NCI-H345 (cell line): ENCODE measurements at places on chromosomes 4 and X.

DNA sequence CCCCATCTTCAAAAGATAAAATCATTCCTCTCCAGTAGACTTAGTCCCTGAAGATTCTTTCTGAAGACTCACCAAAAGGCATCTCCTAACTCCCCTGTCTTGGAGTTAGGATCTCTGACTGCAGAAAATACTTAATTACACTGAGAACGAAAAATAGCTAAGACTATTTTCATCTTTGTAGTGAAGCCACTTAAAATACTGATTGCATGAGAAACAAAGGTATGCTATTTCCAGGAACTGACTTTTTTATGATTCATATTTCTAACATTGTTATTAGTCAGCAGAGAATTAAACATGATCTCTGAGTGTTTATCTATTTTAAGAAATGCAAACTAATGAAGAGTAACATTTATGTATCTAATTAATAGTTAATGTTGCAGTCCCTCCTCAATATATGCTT is 71.8 kb upstream of the NR3C2 start:
- DNase-seq: no peak

- DNase-seq: no peak
Measured at GRCh38 chr4:7295911-7296660, 103.7 kb downstream of the SORCS2 start.

GRCh38 chrX:74009041-74009440 is 294.9 kb upstream of the ZCCHC13 start:
- DNase-seq: no peak

- DNase-seq: no peak
Measured at GRCh38 chr4:188611143-188611542, 471.9 kb downstream of the TRIML1 start.

DNA sequence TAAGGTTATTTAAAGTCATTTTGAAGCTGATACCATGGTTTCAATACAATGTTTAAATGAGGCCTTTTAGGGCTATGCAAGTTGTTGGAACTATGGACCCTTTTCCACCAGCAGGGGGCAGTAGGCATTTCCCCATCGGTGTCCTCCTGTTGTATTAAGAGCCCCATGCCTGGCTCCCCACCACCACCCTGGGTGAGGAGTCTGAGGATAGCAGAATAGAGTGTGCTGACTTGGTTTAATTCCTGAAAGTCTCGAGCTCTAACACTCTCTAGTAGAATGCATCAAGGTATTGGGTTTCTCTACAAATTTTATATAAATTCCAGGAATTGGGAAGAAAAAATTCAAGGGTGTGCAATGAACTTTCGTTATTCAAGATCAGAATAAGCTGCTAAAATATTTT is 234.8 kb upstream of the JADE1 start:
- peak; percentile 37 for DNase-seq

- no peak for DNase-seq
Measured at GRCh38 chr4:126221282-126221681, 906.5 kb downstream of the FAT4 start.

DNA sequence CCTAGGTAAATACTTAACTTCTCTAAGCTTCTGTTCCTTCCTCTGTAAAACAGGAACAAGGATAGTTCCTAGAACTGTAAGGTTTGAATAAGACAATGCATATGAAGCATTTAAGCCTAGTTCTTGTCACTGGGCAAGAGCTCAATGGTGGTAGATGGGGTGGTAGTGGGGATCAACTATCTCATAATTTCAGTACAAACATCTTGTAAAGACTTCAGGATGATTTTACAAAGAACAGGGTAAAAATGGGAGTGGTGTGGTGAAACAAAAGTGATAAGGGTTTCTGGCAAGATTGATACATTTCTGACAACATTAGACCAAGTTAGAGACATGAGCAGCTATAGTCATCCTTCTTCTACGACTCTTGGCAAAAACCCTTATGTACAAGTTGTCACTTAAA is 137.8 kb downstream of the SCFD2 start:
- DNase-seq: no peak

DNA sequence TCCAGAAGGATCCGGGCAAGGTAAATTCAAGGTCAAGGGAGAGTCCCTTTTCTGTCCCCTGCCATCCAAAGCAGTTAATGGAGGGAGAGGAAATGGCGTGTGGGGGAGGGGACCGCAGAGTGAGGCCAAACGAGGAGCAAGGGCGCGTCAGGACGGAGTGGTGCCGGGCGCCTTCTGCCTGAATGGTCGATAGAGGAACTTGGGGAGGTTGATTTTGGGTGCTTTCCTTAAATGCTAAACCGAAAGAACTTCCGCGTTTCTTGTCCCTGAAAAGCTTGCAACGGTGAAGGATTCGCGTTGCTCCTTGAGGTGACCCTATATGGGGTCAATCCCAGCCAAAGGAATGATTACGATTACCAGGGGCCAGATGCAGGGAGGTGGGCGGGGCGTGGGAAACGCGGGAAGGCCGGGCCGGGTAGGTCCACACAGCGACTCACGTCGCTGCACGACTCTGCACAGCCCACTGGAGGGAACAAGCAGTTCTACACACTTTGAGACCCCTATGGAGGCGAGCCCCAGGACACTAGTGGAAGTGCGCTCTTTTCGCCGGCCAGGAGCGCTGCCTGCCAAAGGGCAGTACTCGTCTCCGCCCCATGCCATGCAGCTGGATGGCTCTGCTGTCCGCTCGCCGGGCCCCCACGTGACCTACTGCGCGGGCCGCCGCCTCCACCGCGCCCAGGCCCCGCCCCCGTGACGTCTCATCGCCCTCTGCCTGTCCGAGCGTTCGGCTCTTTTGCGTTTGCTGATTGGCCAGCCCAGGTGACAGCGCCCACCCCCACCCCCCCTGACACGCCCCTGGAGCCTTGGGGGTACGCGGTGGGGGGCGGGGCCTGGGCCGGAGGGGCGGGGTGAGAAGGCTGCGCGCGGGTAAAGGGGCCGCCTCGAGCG is 452 bp upstream of the GK start:
- DNase-seq: peak; percentile 91

- peak; percentile 5 for DNase-seq
Measured at GRCh38 chr4:40750461-40751258, 905 bp downstream of the NSUN7 start.

DNA sequence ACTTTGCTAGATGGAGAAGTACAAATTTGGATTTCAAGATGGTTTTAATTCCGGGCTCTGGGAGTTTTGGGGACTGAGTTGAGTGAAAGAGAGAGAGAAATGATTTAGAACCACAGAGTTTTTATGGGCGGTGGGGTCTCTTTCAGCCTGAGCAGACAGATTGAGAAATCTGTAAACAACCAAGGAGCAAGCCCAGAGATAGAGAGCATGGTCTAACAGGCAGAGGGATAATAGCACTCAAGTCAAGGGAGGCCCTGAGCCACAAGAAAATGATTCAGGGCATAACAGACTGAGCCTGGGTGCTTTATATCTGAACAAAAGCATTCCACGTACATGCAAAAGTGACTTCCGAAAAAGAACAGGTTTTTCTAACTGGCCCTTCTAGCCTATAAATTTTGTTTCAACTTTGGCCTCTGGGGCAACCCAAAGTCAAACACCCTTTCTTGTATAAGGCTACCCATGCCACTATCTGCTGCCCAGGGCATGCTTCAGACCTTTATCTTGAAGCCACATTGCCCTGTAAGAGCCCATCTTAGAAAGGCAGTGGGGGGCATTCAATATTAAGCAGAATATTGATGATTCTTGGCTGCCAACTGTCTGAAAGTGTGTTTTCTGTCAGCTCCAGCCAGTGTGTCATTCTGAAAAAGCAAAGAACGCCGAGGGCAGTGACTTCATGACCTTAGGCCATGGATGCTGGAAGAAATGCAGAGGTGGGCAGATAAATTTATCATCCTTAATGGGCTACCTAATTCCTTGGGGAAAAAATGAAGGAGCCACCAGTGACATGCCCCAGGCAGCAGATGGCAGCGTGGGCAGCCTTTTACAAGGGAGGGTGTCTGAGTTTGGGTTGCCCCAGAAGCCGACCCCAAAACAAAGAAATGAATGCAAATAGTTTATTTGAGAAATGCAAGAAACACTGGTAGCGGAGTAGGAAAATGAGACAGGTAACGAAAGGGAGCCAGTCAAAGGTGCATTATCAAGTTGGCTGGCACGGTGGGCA is 637.6 kb downstream of the MID1IP1 start:
- DNase-seq: no peak

- no peak for DNase-seq
Measured at GRCh38 chr4:69849297-69849696, 10.6 kb downstream of the SULT1E1 start.

GRCh38 chrX:119516157-119516702 is 48.0 kb downstream of the SLC25A5 start:
- DNase-seq: peak; percentile 53

- peak; percentile 59 for DNase-seq
Measured at GRCh38 chrX:8738588-8739189, 6.8 kb upstream of the ANOS1 start.

DNA sequence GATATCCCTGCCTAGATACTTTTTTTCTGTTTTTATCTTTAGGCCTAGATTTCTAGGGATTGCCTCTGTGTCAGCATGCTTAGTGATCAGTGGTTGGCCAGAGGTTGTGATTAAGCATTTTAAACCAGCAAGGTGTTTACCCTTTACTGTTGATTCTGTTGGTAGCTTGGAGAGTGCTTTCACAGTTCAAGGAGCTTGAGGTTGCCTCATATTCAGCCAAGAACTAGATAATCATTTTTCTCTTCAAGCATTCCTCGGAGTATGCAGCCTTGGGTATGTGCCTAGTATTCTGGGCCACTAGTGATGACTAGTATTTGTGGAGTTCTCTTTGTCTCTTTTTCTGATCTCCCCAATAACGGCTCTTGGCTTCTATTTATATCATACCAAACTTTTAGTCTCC is 20.4 kb downstream of the APOOL start:
- DNase-seq: no peak

DNA sequence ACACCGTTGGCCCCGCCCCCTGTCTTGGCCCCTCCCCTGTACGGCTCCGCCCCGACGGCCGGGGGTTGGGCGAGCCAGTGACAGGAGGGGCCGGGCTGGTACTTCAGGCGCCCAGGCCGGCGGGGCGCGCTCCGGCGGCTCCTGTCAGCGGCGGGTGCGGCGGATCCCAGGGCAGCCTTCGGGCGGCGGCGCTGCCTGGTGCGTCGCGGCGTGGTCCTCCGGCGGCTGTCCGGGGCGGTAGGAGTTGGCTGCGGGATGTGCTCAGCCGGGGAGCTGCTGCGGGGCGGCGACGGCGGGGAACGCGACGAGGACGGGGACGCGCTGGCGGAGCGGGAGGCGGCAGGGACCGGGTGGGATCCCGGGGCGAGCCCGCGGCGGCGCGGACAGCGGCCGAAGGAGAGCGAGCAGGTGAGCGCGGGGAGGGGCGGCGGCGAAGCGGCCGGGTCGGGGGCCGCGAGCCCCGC is at the start of gene FAM241A:
Gene FAM241A, plus strand, starts transcription at position 129 of the 464 bp plus-strand sequence. Its CDS starts 127 bp downstream, at position 256.
- peak; percentile 77 for DNase-seq

- no peak for DNase-seq
Measured at GRCh38 chr4:189660722-189661360, 279.8 kb upstream of the FRG1 start.

DNA sequence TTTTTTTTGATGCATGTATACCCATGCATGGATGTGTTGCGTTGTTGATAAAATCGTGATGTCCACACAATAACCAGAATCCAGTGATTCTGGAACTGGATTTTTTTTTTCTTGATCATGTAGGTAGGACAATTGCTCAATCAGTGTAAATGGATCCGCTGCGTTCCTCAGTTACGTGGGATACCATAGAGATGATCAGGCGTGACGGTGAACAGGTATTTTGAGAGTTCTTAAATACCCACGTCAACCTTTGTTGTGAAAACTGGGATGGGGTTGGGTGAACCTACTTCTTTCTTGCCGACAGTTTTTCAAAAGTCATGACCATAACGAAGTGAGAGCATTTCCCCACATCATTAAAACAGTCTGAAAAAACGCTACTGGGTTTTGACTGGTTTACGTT is 913 bp upstream of the SMIM10L2A start:
- no peak for DNase-seq

- no peak for DNase-seq
Measured at GRCh38 chr4:125187226-125188176, 127.3 kb upstream of the FAT4 start.

GRCh38 chr4:116332508-116332907 is 752.9 kb downstream of the TRAM1L1 start:
- DNase-seq: no peak

GRCh38 chrX:24117258-24117657 is 32.3 kb upstream of the ZFX start:
- no peak for DNase-seq

- DNase-seq: no peak
Measured at GRCh38 chrX:79153348-79153747, 8.9 kb downstream of the GPR174 start.

- no peak for DNase-seq
Measured at GRCh38 chrX:97907791-97908190, 1024.1 kb downstream of the RPA4 start.

GRCh38 chr4:6546091-6546490 is 28.9 kb upstream of the MAN2B2 start:
- no peak for DNase-seq

DNA sequence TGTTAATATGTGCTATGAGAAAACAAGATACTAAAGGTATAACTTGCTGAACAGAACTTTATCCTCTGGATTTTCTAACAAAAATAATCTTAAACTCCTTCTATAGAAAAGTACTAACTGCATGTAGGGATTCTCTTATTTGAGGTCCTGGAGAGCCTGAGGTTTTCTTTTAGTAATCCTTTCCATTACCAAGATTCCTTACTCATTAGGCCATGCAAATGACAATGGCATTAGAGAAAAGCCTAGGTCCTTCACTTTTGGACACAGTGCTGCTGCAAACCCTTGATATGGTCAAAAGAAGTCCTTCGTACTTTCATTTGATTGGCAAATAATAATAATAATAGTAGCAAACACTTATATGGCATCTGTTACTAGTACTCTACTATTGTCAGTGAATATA is 3.2 kb downstream of the MMRN1 start:
- no peak for DNase-seq

GRCh38 chr4:123833171-123833643 is 436.6 kb downstream of the SPRY1 start:
- no peak for DNase-seq

- no peak for DNase-seq
Measured at GRCh38 chr4:5141802-5142201, 90.5 kb downstream of the STK32B start.

- no peak for DNase-seq
Measured at GRCh38 chr4:17709763-17710068, 71.7 kb downstream of the FAM184B start.

DNA sequence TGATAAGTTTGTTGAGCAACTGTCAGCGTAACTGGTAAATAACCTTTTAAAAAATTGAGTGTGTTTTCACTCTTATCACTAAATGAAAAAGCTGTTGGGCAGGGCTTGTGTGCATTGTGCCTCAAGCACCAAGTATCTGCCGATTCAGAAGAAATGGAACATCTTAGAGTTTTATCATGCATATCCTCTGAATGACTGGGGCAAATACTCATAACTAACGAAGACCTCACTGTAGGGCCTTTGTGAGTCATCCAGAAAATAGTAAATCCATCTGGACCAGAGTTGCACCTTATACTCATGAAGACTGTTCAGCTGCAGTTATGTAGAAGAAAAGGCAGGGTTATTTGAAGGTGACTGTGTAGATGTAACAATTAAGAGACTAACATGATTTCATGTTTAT is 222.1 kb downstream of the CAMK2D start:
- DNase-seq: no peak

- no peak for DNase-seq
Measured at GRCh38 chrX:148416142-148416541, 84.3 kb upstream of the AFF2 start.
